COLO829 (cell line): ENCODE measurements at places on chromosomes 12 and 14.

DNA sequence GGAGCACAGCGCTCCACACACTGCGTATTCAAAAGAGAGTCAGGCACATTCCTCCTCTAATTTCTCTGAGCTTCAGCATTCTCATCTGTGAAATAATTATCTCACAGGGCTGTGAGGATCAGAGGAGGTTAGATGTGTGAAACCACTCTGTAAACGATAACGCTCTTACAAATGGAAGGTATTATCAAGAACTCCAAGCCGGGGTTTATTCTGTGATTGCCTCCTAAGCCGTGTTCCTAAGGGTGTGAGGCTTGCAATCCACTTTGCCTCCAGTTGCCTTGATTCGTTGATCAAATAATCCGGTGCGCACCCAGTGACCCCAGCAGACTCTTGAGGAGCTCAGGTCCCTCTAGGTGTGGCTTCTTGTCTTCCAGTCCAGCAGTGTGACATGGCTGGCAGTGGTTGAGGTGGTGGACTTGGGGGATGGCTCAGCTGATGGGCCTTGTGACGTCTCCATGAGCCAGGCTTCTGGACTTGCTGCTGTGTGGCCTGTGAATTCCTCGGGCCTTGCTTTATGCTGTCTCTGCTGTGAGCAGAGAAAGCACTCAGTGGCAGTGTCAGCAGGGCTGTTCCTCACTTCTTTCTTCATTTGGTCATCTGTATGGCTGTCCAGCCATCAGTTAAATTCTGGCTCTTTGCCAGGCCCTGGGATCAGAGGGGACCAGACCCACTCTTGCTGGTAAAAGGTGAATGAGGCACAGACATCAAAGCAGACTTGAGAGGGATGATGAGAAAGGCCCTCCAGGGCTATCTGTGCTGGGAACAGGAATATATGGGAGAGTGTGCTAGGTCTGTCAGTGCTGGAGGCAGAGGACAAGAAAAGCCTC, 71.0 kb downstream of the SLC25A47 start:
- no peak for DNase-seq

- no peak for DNase-seq
Measured at GRCh38 chr12:4331842-4332241, 10.8 kb downstream of the TIGAR start.

GRCh38 chr12:50120521-50120920, 8.5 kb downstream of the COX14 start:
- DNase-seq: no peak

GRCh38 chr12:76008428-76008827, 23.1 kb downstream of the PHLDA1 start:
- DNase-seq: no peak

DNA sequence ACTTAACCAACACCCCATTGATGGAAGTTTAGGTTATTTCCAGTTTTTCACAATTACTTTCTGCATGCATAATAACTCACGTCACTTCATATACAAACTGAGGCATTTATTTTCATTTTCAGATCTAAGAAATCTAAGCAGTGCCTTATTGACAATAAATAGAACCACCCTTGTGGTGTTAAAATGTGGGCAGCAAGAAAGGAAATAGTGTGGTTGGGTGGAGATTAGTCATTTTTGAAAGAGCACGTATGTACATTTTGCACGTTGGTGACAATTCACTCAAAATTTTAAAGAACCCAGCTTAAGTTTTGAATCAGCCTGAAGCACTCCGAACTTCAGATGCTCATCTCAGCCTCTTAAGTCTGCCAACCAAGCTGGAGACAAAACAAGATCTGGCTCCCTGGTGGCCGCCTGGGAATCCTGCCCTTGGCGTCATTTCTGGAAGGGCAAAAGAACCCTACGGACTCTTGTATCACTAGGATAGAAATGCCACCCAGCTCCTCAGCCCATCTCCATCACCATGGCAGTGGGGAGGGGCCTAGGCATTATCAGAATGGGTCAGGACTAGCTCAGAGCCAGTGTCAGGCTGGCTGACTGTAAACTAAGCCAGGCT, 89.5 kb upstream of the BCL2L14 start:
- DNase-seq: no peak
